ENCODE measurements at places on chromosomes 5 and 9.

- peak; percentile 75 for DNase-seq
Measured at GRCh38 chr9:121684381-121685145, 33.1 kb downstream of the DAB2IP start.

- DNase-seq: peak; percentile 76
Measured at GRCh38 chr9:87725900-87726709, at the start of gene CTSL. Gene CTSL, plus strand, starts transcription at chr9:87726119. Its CDS starts 1,485 bp downstream, at chr9:87727604.

- no peak for DNase-seq
Measured at GRCh38 chr5:72007336-72008111, 99.8 kb upstream of the MAP1B start.

DNA sequence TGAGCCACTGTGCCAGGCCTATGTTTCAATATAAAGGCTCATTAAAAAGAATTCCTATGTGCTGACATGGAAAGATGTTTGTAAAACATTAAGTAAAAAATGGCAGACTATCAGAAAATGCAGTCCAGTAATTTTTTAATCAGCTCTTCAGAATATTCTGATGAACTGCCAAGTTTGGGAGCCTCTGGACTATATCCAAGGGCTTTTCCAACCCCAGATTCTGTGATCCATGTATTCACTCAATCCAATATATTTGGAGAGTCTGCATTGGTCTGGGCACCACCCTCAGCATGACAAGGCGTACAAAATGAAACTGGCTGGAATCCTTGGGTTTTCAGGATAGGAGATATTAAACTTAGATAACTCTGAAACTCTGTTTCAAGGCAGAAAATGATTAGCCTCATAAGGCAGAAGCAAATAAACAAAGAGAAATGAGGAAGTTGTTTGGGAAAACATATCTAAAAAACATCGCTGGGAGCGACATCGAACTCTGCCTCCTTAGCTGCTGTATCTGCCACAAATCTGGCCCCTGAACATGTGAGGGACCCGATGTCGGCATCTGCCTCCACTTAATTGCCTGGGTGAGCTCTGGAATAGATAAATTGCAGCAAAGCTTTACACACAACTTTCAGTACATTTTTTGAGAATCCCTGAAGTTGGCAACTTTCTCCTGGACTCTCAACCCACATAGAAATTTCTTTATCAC lies 14.4 kb downstream of the PDE6A start:
- DNase-seq: no peak

DNA sequence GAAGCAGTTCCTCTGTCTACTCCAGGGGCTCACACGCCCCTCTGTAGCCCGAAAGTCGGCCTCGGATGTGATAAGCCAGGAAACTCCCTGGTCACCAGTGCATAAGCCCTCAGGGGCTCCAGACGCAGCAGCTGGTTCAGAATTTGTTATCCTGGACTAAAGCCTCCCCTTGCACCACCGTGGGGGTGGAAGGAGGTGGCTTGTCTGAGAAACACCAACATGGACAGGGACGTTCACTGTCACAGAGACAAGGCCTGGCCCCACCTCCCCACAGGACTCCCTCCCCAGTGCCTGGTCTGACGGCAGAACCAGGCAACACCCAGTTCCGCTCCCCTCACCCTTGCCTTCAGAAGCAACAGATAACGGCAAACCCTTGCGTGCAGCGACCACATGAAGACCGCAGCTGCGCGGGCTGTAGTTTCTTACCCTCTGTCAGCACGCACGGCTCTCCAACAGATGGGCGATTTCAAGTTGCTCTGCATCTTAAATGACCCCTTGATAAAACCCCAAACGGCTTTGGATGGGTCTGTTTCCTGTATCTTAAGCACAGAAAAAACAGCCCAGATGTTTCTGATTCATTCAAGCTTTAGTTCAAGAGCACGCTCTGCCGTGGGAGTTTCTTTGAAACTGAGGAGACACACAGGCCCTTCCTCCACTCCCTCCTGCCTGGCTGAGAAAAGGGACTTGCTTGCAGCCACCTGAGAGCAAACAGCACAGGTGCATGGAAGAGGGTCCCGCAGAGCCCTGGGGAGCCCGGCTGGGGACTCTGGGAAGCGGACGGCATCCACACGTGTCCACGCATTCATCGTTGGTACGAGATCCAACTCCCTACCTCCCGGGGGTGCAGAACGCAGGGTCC lies 44.7 kb upstream of the NKD2 start:
- DNase-seq: no peak

GRCh38 chr9:136847088-136847825 lies 2.0 kb upstream of the PHPT1 start:
- DNase-seq: no peak

DNA sequence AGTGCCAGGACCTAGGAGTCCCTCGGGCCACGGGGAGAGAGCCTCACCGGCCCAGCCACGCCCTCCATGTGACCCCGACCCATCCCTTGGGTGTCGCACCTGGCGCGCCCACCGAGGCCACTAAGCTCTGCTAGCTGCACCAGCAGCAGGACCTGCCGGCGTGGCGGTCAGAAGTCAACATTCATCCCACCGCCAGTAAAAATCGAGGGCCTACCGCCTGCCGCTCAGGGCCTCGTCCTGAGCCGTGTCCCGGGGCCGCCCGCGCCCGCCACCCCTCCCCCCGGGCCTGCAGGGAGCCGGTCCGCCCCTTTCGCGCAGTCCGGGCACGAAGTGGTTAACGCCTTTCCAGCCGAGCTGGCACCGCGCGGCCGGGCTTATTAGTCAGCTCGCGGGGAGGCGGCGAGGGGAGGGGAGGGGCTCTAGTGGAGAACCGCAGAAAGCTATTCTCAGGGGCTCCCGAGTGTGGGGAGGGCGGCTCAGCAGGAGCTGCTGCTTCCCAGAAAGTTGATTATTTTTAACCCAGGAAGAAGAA lies 124.4 kb downstream of the C9orf50 start:
- DNase-seq: peak; percentile 95

DNA sequence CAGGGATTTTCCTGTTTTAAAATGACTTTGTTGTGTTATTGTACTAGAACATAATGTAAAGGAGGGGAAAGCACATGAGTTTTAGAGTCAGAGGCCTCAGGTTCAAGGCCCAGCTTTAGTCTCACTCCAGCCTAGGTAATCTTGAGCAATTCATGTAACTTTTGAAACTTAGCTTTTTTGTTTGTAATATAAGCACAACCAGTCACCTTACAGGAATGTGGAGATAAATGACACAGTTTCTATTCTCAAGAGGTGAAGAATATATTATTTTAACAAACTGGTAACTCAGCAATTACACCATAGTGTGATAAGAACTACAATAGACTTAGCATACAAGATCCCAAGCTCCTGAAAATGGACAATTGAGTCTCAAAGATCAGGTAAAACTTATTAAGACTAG lies 51.2 kb downstream of the ADAMTS19 start:
- DNase-seq: no peak

GRCh38 chr5:7676455-7676854 lies 174.5 kb downstream of the CFAP90 start:
- no peak for DNase-seq

Data from HAP-1 (cell line).